ENCODE measurements at places on chromosomes 4 and X. TPM values are rescaled to one million over a fixed set of nuclear protein-coding genes. Genes with fewer than 3 reads are reported as not detected.

Gene USP51
- 3.0 TPM for total RNA-seq

Gene SFRP2
- not detected for total RNA-seq

Gene MAMLD1
- total RNA-seq = 1.4 TPM

Gene BTC
- total RNA-seq = not detected

Gene TRO
- total RNA-seq = 1.9 TPM

Gene ERVMER34-1
- not detected for total RNA-seq

Gene VGLL1
- total RNA-seq = not detected

Gene SATL1
- not detected for total RNA-seq

Gene NUDT10
- total RNA-seq = not detected

Gene TCEANC
- total RNA-seq = 14.6 TPM

Gene CLCN5
- 2.4 TPM for total RNA-seq

Gene FAT1
- not detected for total RNA-seq
